Omental fat pad (tissue), 4 donors: ENCODE measurements at places on chromosomes 6 and 20. TPM values are rescaled to one million over a fixed set of nuclear protein-coding genes. Genes with fewer than 3 reads are reported as not detected.

- DNase-seq, result no peak
These were observed 67.6 kb upstream of the BTBD3 start for GRCh38 chr20:11849976-11850670.

GRCh38 chr20:10679269-10679668 is 5.5 kb upstream of the JAG1 start:
- DNase-seq, result no peak

The PTPN1 gene
- 107 TPM for total RNA-seq

The CASS4 gene
- 6.8 TPM for total RNA-seq

The KIF25 gene
- 0.60 TPM for total RNA-seq

The PPIL4 gene
- 21.7 TPM for total RNA-seq

The RBM24 gene
- 0.93 TPM for total RNA-seq
